ENCODE measurements at places on chromosomes 3 and 15.
A peak's percentile ranks its signal among the peaks of the same experiment; 100 is the strongest.

GRCh38 chr3:119302697-119303551, 8.7 kb downstream of the ARHGAP31 start:
- DNase-seq = no peak

DNA sequence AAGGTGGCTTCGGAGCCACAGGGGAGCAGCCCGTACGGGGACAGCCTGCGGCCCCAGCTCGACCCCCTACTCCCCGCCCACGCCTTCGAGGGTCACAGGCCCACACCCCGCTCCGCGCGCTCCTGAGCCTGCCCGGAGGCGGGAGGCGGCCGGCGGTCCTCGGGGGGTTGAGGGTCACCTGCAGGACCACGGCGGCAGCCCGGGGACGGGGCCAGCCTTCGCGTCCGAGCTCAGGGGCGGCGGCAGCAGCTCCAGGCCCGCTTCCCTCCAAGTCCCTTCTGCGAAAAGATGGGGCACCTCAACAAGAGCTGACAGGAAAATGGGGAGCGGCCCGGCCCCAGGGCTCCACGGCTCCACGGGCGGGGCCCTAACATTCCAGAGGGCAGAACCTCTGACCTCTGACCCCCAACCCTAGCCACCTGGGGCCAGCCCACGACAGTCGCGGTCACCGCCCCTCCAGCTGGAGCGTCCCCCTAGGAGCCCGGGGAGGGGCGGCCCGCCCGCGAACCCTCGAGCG, 428 bp downstream of the LYSMD4 start:
- peak; percentile 28 for DNase-seq

DNA sequence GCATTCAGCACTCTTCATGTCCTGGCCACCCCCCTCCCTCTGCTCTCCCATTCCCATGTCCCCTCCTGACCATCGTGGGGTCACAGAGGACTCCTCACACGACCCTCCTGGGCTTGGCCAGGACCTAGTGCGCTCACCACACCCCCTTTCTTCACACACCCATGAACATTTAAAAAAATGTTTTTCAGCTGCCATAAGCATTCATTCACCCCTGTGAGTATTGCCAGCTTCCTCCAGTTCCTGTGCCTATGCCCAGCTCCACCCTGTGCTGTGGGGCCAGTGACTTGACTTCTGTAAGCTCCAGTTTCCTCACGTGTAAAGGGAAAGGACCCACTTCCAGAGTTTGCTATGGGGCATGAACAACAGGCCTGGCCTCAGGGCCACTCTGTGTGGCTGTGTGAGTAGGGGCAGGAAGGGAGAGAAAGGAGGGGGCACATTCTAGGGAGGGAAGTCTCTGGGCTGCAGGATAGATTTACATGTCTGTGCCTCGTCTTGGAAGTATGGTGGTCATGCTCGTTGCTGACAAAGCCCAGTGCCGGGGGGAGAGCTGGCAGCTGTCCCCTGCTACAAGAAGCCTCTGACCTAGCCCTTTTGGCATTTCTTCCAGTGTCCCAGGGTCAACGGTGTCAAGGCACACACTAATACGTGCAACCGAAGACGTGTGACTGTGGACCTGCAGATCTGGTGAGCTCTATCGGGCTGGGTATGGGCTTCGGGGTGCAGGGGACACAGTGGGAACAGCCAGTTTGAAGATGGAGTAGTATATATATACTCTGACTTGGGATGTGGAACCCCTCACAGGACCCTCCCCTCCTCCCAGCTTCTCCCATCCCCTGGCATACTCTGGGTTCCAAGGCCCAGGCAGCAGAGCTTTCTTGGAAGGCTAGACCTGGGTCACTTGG, 22.8 kb downstream of the ESYT3 start:
- no peak for DNase-seq

DNA sequence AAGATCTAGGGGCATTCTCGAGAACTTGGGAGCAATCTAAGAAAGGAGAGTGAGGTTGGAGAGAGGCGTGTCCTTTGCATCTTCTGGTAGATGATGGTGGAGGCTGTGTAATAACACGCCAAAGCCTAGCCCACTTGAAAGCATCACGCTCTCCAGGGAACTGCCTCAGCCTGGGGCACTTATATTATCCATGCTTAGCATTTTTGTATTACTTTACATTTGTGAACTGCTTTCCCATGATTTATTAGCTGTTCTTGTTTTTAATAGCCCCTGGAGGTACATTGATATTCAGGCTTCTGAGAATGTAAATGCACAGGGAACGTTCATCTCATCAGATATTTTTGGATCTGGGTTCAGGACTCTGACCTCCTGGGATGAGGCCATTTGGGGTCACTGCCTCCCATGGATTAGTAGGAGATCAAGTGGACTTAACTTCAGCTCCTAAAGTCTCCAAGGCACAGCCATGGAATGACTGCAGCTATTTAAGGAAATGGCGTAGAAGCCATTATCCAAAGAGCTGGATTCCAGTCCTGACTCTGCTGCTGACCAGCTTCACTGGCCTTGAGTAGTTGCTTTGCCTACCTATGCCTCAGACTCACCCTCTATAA, 124.9 kb downstream of the LPP start:
- no peak for DNase-seq

DNA sequence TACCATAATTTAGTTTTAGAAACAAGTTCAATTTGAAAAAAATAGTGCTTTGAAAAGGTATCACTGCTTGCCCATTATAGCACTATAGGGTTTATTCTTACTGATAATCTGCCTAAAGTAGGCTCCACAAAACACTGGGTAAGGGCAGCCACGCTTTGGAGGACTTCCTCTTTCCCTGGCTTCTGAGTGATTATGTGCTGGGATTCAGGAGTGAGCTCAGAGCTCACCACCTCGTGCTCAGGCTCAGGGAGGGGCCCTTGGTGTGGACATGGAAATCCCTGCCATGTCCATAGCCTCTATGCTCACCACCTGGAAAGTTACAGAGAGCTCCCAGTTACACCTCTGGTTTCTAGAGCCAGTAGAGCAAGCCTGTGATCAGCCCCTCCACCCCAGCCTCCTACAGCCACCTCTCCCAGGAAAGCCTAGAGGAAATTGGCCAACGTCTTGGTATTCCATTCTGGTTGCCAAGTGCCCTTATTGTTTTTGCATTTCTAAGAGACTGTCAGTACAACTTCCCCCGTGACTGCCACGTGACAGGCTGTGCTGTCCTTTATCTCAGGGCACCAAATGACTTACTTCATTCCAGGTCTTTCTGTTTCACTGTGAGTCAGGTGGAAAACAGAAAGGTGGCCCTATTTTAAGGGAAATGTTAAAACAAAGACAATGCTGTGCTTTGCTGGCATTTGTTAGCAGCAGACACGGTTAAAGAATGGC, 316.0 kb downstream of the RORA start:
- no peak for DNase-seq
